ENCODE measurements at places on chromosomes 5 and 9.

GRCh38 chr5:113379936-113380806 lies 54.6 kb downstream of the TSSK1B start:
- no peak for DNase-seq

- no peak for DNase-seq
Measured at GRCh38 chr9:87035879-87036278, 88.6 kb upstream of the GAS1 start.

DNA sequence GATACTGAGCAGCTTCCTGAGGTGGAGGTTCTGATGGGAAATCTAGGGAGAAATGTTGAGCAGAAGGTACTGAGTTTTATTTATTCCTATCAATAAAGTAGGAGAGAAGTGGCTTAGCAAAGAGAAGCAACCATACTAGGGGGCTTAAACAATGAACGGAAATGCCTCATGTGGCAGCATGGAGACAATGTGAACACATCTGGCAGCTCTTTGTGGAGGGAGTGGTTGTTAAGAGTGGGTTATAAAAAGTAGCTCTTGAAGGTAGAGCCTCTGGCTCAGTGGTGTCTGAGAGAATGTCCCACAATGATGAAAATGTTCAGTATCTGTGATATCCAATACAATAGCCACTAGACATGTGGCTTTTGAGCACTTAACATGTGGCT lies 52.7 kb upstream of the EQTN start:
- DNase-seq: no peak

GRCh38 chr9:93600504-93600903 lies 24.1 kb downstream of the PHF2 start:
- DNase-seq: peak; percentile 47

GRCh38 chr9:98964911-98965336 lies 21.2 kb downstream of the COL15A1 start:
- DNase-seq: no peak

DNA sequence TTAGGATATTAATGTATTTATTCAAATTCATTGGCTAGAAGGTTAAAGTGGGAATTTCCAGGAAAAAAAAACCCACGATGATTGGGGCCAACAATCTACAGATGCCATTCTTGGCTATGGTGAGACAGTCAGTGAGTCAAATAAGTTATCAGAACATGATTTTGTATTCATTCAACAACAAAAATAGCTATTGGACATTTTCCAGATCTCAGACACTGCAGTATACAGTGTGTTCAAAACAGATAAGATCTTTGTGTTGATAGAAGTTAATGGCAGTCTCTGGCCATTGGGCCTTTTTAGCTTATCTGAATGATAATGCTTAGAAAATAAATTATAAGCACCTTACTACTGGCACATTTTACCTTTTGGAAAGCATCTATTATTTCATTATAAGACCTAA lies 547.7 kb downstream of the MAT2B start:
- no peak for DNase-seq

DNA sequence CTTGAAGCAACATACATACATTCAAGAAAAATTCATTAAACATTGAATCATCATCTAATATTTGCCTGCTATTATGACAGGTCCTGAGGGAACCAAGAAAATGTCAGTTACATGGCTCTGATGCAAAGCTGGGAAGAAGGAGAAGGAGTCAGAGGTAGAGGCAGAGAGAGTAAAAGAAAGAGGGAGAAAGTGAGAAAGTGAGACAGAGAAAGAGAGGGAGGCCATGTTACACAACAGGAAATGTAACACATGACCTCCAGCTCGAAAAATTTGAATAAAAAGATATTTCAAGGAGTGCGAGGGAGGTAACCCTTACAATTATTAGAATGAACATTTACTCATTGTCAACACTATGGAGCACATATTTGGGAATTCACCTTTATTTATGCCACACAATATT lies 189.7 kb downstream of the PDE4D start:
- no peak for DNase-seq

- DNase-seq: no peak
Measured at GRCh38 chr5:2106721-2107120, 224.0 kb upstream of the IRX4 start.

- no peak for DNase-seq
Measured at GRCh38 chr5:142842994-142843905, 73.1 kb downstream of the ARHGAP26 start.

DNA sequence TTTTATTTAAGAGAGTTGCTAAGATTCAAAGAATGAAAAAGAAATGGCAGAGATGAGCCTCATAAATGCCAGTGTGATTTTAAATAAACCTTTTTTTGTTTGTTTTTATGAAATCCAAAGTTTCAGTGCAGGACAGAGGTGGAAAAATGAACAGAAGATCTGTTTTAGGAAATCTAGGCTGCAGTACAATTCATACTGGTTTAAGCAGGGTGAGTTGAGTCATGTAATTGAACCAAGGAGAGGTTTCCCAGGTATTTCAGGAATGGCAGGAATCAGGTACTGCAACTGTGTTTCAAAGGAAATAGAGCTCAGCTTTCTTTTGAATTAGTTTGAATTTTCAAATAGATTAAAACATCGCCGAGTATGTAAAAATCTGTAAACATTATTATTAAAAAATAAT lies 3.0 kb upstream of the ANKRD31 start:
- no peak for DNase-seq

DNA sequence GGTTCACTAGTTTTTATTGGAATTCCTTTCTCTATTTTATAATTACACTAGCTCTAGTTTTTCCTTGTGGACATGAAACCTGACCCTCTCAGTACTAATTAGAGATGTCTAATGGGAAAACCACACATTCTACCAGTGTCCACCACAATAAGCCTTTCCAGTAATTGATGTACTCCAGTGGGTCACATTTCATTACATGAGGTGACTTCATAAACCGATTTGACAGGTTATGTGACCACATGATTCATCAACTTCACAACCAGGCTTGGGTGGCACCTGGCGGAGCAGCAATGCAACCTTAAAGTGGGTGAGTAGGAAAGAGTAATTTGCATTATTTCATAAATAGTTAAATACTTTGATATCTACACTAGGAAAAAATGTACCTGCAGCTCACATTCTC lies 284.2 kb upstream of the ADAMTS16 start:
- DNase-seq: no peak

DNA sequence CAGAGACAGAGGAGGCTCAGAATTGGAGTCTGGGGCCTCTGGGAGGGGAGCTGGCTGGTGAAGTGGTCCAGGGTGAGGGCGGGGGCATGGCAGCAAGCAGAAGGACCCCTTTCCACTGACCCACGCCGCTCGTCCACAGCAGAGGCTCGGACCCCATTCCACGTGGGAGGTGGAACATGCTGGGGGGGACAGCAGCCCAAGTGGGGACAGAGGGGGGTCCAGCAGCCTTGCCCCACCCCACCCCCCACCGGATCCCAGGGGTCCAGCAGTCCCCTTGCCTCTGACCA lies 25.4 kb upstream of the NKD2 start:
- DNase-seq: peak; percentile 43

GRCh38 chr9:126563556-126563955 lies 50.2 kb upstream of the LMX1B start:
- DNase-seq: no peak

DNA sequence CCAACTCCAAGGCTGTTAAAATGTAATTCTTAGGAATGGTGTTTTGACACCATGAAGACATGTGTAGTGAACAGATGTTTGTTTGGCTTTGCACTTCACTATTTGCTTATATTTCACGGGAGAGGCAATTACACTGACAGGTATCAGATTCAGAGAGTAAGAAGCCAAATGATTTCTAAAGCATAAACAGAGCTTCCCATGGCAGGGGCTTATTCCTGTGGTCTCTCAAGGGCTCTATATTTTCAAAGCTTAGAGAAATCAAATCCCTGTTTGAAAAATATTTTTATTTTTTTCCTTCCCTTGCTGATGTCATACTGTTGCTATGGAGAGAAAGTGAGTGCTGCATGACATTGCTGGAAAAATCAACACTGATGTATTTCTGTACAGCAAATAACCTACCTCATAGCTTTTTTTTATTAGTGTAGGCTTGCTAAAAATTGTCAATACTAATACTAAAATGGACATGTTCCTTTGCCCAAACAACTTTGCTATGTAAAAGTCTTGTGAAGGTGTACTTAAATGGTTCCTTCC lies 161.4 kb downstream of the GIN1 start:
- DNase-seq: no peak

DNA sequence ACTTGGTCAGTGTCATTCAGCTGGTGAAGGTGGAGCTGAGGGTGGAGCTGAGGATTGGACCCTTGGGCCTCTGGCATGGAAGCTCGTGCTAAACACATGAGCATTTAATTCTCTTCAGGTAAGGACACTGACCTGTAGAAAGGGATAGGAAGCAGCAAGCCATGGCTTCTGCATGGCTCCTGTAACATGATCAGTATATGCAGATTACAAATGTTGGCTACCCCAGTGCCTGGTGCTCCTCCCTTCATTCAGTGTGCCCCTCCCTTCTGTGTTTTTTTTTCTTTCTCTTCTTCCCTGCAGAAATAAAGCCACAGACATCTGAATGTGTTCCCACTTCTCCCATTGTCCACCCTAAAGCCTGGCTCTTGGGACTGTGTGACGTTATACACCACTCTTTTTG lies 52.9 kb downstream of the ARHGAP26 start:
- no peak for DNase-seq

DNA sequence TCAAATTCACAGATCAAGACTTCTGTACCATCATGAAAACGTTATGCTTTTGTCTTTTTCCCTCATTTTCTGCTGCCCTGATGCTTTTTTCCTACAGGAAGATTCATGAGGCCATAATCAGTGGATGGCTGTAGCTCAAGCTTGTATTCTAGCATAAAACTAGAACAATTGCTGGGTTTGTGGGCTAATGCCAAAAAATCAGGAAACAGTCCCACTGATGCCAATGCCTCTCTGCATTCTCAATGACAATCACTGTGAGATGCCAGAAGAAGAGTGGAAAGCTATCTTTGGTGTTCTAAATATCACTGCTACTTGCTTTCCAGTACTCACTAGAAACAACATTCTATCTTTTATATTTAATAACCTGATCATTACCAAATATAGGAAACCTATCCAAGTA lies 33.3 kb upstream of the FAM170A start:
- DNase-seq: no peak

GRCh38 chr9:36211510-36211909 lies 20.8 kb downstream of the CLTA start:
- DNase-seq: no peak

- no peak for DNase-seq
Measured at GRCh38 chr5:174155706-174156105, 110.2 kb downstream of the NSG2 start.
